DMS 273 treated with DMSO at 0.1 percent for 48 hours (cell line): ENCODE measurements at places on chromosomes 16 and 17.

DNA sequence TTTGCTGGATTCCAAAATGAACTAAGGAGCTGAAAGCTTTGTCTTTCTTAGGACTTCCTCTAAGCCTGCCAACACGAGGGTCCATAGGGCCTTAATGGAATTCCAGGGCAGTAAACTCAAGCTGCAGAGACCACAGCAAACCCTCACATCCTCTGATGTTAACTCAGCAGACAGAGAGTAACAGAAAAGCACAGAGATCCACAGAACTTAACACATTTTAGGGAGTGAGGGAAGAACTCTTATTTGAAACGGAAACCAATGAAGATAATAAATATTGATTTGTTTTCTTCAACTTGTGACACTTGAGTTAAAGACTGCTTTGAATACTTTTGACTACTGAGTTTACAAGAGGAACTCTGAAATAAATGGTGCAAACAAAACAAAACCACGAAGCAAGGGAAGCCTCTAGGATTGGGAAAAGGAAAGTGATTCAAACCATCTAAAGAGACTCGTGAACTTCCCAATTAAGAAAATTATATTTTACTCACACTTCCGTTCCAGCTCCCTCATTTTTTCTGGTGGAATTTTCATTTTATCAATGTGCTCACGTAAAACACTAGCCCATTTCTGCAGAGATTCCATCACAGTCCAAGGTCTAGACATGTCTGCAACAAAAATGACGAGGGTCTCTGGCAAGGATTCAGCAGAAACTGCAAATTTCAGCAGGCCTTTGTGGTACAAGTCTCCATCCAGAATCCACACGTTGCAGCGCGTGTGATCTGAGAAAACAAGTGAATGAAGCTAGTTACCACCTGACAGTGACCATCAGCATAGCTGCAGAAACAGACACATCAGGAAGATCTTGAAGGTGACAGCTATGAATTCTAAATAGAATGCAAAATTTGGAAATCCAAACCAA, 9.2 kb downstream of the DYNC1LI2 start:
- DNase-seq = no peak

DNA sequence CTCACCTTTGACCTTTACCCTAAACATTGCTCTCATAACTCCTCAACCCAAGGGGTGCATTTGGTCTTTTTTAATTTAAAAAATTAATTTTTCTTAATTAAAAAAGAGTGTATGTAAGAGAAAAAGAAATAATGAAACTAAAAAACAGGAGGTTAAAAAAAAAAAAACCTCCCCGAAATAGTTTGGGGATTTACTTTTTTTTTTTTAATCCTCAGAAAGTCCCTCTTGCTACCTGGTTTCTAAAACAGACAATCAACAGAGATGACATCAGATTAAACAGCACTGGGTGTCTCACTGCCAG, 301.3 kb downstream of the SOX9 start:
- no peak for DNase-seq

- no peak for DNase-seq
Observed at GRCh38 chr16:87603684-87604633, 1.7 kb downstream of the JPH3 start.

DNA sequence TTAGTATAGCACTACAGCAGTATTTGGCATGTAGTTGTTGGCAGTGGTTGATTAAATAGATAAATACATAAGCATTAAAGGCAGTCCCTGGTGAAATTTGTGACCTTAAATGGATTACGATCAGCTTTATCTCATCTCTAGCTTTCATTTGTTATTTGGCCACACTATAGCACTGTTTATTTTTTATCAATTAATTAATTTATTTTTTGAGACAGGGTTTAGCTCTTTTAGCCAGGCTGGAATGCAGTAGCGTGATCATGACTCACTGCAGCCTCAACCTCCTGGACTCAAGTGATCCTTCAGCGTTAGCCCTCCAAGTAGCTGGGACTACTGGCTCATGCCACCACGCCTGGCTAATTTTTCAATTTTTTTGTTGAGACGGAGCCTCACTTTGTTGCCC, 18.7 kb upstream of the ARHGAP17 start:
- no peak for DNase-seq

DNA sequence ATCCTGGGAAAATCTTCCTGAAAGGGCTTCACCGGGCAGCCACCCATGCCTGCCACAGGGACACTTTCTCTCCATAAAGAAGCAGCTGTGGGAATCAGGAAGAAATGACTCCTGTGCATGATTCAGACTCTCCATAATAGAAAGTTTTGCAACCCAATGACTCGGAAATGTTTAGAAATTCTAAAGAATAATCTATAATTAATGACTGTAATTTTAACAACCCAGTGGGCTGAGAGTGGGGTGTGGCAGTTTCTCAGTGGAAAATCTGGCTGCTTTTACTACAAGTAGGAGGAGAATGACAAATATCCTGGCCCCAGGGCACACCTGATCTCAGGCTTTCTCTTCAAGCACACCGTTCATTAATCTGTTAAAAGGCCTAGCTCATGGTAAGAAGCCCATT, 25.7 kb downstream of the IRF8 start:
- no peak for DNase-seq

DNA sequence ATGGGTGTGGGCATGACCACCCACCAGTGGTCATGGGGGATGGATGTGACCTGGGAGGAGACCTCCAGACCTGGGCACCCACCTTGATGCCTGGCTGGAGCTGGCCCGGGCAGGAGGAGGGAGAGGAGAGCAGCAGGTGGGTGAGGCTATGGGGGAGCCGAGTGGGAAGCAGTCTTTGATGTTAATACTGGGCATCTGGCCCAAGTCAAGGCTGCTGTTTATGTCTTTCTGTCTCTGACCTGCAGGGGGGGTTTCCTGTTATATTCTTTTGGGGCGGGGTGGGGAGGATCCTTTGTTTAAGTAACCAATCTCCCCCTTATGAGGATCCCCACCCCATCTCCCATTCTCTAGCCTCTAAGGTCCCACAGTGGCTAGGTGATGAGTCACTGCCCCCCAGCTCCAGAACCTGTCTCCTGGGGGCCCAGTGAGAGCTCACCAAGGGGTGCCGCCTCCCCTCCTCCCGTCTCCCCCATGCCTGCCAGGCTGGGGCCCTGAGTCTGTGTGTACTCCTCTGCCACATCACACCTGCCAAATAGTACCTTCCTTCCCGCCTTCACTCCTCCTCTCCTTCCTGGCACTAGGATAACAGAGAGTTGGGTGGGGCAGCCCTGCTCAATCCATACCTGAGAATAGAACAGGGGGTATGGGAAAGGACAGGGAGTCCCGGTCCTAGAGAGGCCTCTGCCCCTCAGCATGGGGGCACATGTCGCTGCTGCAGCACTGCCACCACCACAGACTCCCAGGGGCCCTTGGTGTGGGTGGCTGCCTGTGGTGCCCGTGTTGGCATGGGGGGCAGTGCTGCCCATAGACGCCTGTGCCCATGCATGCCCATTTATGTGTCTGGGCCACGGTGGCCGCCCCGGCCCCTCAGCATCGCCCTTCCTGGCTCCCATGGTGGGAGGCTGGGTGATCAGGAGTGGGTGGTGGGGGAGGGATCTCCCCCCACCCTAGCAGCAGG, 7.3 kb downstream of the THRA start:
- DNase-seq = peak; percentile 87

- DNase-seq = no peak
Observed at GRCh38 chr17:72429066-72429638, 308.3 kb downstream of the SOX9 start.

DNA sequence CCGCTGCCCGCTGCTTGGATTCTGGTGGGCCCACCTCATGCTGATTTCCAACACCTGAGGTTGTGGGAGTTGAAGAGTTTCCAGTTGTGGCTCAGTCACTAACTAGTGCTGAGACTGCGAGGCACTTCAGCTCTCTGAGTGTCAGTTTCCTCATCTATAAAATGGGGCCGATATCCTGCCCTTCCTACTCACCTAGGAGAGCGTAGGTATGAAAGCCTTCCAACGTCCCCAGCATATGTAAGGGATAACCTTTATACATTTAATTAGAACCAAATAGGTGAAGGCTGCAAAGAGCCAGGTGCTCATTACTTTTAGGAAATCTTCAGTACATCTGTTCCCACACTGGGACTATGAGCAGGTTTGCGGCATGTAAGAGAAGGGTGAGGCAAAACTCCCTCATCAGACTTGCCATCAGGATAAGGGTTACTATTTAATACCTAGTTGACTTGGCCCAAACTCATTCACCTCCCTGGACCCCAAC, 782 bp upstream of the KIF18B start:
- DNase-seq = no peak

DNA sequence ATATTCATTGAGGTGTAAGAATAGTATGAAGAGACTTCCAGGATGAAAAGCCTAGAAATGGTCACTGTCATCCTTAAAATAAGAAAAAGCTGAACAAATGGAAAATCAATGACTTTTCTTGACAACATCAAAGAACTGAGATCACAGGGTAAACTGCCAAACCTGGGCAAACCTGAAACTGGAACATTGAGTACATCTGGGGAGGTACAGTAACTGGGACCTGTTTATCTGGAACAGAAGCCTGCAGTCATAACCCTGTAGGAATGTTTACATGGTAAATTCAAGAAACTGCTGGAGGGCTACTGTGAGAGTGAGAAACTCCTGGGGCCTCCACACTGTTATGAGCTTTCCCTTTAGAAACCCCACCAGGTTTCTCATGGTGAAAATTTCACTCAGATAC, 130.1 kb upstream of the PIRT start:
- no peak for DNase-seq

GRCh38 chr17:27295945-27296344, 2.0 kb downstream of the WSB1 start:
- DNase-seq = no peak

GRCh38 chr16:2715519-2715918, 4.5 kb downstream of the PRSS27 start:
- no peak for DNase-seq

- no peak for DNase-seq
Observed at GRCh38 chr17:57080718-57081117, 4.3 kb upstream of the AKAP1 start.

DNA sequence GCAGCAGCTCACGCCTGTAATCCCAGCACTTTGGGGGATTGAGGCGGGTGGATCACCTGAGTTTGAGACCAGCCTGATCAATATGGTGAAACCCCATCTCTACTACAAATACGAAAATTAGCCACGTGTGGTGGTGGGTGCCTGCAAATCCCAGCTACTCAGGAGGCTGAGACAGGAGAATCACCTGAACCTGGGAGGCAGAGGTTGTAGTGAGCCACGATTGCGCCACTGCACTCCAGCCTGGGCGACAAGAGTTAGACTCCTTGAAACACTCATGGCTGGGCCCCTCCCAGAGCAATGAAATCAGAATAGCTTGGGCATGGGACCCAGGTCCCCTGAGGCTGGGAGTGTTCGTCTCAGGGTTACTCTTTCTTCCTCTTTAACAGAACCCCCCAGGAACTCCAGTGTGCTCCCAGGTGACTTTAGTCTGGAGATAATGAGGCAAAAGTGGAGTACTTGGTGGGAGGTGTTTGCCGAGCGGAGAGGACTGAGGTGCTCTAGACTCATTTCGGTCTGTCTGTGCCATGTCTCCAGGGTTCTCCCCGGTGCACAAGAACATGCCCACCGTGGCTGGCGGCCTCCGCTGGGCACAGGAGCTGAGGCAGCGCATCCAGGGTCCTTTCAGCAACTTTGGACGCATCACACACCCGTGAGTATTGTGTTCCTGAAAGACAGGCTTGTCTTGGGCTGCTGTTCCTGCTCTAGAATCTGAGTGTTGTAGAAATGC, 41.6 kb downstream of the DNAH9 start:
- DNase-seq = no peak

DNA sequence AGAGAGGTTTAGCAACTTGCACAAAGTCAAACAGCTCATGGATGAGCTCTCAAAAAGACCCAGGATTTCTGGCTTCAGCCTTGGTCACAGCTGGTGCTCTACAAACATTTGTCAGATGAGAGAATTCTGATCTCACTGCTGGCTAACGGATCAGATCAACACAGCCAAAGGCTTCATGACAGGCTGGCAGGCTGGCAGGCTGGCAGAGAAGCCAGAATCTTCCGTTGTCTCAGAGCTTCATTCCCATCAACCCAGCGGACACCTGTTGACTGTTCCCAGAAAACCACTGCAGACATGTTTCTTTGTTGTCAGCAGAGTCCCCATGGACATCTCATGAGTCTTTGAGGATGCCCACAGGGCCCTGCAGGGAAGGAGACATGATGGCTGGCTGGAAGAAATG, 303.8 kb upstream of the ASIC2 start:
- no peak for DNase-seq

DNA sequence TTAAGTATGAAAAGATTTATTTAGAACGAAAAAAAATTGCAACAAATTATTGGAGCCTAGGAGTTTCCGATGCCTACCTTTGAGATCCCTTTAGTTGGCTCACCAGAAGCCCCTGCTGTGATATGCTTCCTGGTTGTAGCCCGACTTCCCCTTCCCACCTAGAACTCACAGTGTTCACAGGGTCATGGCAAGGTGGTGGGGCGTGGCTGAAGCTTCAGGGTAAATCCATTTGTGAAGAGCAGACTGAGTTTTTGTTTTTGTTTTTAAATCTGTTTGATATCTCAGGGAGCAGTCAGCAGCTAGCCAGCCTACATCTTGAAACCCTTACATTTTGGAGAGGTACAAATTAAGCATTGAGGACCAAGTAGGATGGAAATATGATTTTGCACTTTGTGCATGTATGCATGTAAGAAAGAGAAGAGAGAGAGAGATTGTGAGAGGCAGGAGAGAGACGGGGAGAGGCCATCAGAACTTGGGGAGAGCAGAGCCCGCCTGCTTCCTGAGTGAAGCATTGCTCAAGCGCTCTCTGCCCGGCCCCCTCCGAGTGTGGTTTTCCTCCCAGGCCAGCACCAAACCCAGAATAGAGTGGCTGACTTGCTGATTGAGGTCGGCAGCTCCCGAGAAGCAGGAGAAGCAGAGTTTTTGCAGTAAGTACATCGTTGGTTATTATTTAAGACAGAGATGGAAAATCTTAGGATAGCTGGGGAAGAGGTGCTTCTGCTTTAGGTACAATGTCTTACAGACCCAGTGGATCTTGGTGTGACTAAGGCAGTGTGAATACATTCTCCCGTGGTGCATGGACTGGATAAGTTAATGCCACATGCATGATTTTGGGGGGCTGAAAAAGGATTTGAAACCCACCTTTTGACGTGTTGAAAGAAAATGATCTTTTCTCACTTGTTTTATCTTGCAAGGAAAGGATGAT, 64.2 kb downstream of the SPECC1 start:
- DNase-seq = no peak

DNA sequence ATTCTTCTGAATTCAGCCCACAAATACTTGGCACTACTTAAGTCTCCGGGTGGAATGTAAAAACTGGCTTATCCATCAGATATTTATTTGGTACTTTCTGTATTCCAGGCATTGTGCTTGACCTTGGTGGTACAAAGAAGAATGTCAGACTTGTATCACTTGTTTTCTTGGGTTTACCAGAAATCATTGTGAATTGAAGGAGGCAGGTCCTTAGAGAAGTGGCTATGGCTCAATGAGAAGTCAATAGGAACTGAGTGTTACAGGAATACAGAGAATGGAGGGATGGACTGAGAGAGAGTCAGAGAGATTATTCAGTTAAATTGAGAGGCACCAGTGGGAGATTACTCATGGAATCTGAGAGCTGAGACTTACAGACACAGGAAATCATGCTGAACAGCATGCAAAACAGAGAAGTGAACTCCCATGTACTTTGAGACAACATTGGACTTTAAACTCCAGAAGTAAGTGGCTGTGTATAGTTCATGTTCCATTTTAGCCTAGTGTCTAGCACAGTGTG, 704.1 kb downstream of the CDH11 start:
- DNase-seq = no peak

GRCh38 chr16:81695321-81696165, 83.5 kb upstream of the PLCG2 start:
- DNase-seq = no peak
